Stimulated activated CD4-positive, alpha-beta T cell treated with anti-CD3 and anti-CD28 coated beads, Interleukin-4, amount 100 ng/mL, for 48 hours (primary cell): ENCODE measurements at places on chromosomes 16 and 17.

GRCh38 chr17:6691546-6691945 is 21.6 kb downstream of the SLC13A5 start:
- no peak for DNase-seq

- DNase-seq, result no peak
Measured at GRCh38 chr17:79942011-79942405, 93.7 kb downstream of the TBC1D16 start.

DNA sequence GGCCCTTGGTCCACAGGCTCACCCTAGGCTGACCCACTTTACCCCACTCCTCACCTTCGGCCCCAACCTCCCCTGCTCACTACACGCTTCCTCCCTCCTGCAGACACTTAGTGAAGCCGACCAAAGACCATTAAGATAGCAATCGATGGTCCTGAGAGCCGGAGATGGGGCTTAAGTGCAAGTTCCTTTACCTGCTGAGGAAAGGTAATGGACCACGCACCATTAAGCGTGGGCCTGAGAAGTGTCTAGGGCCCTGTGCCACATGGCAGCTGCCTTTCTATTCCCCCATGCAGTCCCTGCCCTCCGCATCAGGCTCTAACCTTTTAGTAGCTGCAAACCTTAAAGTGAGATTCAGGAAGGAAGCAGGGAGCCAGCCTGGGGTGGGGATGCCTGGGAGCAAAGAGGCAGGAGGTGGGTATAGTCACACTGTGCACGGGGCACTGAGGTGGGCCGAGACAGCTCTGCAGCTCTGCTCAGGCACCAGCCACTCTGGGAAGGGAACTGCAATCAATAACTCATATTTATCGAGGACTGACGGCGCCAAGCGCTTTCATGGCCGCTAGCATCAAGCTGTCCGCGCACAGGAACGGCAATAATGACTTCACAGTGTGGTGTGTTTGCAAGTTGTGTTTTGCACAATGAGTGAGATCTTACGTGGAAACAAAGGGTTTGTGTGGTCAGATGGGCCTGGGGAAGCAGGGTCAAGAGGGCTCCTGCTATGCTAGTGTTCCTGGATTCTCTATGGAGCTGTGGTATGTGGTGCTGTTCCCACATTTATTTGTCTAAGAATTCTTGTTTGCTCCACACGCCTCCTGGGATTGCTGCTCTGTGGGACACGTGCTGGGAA is 84.9 kb upstream of the CDC42EP4 start:
- no peak for DNase-seq

- DNase-seq, result no peak
Measured at GRCh38 chr17:31357091-31357490, 34.4 kb upstream of the RAB11FIP4 start.

DNA sequence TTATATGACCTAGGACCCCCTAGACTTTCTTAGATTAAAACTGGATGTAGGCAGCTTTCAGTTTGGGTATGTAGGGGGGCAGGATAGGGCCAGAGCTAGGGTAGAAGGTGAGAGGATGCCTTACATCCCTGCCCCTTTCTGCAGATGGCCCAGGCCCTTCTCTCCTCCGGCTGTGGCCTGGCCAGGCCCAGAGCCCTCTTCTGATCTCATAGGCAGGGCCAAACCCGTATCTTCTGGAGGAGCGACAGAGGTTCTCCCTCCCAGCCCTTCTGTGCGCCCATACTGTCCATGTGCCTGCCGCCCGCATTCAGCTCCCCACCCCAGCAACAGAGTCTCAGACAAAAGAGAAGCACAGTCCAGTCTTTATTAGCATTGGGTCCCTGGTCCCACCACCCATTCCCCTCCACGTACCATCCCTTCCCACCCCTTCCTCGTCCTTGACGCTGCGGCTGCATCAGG is 2.0 kb upstream of the TSPOAP1 start:
- no peak for DNase-seq

GRCh38 chr17:47204722-47205418 is 4.3 kb upstream of the MYL4 start:
- DNase-seq, result no peak

- no peak for DNase-seq
Measured at GRCh38 chr17:76982408-76983074, 114.3 kb downstream of the MGAT5B start.

DNA sequence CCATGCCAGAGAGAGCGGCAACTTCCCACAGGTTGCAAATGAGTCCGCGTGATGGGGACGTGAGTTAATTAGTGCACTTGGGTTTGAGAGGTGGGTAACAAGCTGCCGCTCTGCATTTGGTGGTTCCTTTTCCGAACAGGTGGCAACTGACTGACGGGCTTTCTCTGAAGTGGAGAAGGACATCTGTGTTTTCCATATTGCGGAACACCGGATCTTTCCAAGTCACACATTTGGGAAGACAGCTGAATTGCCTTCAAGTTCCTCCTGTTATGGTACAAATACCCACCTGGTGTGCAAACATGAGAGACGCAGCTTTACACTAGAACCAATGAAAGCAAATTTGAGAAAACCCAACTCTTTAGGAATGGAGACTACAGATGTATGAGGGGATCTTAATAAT is 451.3 kb upstream of the ZFHX3 start:
- DNase-seq, result no peak

DNA sequence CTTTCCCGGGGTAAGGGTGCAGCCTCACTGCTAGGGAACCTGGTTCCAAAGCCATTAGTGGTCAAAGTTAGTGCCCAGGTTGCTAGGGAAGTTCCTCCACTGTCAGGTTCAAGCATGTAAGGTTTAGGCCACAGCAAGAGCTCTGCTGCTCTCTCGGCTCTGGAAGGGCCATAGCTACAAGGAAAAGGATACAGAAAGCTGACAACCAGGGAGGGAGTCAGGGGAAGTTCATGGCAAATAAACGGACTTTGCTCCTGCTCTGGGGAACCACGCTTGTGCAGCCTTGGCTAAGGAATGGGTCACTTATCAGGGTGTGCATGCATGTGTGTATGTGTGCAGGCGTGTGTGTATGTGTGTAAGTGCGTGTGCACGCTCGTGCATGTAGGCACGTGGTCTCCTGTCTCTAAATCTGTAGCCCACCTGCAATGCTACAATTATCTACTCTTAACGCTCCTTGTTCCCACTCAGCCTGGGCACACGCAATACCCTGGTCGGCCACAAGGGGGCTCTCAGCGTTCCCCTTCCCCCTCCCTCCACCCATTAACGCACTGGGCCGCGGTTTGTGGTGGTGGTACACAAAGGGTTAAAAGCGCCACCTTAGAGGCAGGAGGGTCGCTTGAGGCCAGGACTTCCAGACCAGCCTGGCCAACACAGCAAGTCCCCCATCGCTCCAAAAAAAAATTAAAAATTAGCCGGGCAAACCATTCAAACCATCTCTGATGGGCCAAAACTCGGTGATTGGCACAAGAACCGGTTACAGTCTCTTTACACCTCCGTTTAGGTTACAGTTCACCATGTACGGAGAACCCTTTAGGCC is 48.4 kb upstream of the KDM8 start:
- DNase-seq, result peak; percentile 83

DNA sequence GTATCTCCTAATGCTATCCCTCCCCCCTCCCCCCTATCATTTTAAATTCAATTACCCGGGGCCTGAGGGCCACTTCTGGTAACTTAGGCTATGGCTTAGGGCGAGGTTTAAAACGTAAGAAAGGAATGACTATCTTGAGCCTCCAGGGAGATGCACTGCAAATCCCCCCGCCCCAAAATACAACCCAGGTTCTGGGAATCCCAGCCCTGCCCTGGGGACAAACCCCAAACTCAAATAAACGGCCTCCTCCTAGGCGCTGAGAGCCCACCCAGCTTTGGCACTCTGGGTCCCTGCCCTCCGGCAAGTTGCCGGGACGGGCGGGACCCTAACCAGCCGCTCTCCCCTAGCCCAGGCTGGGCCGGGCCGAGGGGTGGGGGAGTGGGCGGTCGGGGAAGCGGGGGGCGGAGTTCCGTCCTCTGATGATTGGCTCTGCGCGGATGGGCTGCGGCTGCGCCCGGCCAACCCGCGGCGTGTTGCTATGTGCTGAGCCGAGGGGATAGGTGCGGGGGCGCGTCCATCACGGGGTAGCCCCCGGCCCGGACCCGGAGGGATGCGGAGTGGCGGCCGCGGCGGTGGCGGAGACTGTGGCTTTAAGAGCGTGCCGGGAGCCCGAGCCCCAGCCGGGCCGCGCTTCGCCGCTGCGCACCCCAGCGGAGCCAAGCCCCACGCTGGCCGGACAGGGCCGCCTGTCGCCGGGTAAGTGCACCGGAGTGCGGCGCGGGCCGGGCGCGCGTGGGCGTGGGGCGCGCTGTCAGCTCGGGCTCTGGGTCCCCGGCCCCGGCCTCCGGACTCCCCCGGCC is at the start of gene YPEL2:
YPEL2 (plus strand) TSS at position 527 of the 800 bp plus-strand sequence. CDS start 21,755 bp downstream, outside the sequence.
- peak; percentile 77 for DNase-seq

- no peak for DNase-seq
Measured at GRCh38 chr17:80959330-80960036, 32.2 kb upstream of the CHMP6 start.

- DNase-seq, result no peak
Measured at GRCh38 chr17:40218006-40218739, 931 bp upstream of the WIPF2 start.

DNA sequence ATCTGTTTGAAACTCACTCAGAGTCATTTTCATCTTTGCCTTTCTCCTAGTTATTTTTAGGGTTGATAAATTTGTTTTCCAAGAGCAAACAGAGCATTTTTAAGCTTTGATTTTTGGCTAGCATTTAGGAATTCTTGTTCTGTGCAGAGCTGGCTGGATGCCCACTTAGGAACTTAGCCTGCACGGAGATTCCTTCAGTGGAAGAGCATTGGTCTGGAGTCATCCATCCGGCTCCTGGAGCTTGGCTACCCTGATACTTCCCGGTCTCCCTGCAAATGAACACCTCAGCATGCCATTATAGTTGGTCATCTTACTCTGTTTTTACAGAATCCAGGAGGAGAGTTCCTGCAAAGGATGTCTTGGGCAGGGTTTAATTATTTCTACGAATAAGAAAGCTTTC is 57.1 kb downstream of the SPECC1 start:
- no peak for DNase-seq

DNA sequence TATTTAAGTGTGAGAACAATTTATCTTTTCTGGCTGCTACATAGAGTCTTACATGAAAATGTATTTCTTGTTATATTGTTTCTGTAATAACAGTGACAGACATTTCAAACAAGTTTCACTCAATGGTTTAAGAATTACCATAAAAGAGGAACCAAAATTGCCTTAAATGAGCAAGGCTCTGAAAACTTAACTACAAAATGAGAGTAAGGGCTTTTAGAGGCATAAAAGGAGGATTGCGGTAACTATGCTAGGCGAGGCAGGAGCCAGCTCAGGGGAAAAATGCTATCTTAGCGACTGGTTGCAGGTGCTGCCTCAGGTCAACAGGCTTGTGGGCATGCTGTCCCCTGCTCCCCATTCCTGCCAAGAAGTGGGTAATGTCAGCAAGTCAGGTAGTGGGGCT is 81.7 kb upstream of the MSI2 start:
- DNase-seq, result no peak

GRCh38 chr16:70421473-70422311 is 17.2 kb downstream of the ST3GAL2 start:
- no peak for DNase-seq

GRCh38 chr16:50153596-50154419 is 702 bp downstream of the TENT4B start:
- DNase-seq, result peak; percentile 30

DNA sequence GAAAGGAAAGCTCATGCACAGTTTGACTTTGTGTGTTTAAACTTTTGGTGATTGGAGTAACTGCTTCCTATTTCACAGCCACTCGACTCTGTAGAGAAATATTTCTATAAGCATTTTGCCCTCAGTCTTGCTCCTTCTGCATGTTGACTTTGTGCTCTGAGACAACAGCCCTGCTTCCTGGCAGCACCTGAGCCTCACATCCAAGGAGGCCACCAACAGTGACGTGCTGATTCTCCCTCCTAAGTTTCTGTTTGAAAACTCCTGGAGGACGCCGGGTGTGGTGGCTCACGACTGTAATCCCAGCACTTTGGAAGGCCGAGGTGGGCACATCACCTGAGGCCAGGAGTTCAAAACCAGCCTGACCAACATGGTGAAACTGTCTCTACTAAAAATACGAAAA is 23.9 kb upstream of the WSB1 start:
- no peak for DNase-seq

DNA sequence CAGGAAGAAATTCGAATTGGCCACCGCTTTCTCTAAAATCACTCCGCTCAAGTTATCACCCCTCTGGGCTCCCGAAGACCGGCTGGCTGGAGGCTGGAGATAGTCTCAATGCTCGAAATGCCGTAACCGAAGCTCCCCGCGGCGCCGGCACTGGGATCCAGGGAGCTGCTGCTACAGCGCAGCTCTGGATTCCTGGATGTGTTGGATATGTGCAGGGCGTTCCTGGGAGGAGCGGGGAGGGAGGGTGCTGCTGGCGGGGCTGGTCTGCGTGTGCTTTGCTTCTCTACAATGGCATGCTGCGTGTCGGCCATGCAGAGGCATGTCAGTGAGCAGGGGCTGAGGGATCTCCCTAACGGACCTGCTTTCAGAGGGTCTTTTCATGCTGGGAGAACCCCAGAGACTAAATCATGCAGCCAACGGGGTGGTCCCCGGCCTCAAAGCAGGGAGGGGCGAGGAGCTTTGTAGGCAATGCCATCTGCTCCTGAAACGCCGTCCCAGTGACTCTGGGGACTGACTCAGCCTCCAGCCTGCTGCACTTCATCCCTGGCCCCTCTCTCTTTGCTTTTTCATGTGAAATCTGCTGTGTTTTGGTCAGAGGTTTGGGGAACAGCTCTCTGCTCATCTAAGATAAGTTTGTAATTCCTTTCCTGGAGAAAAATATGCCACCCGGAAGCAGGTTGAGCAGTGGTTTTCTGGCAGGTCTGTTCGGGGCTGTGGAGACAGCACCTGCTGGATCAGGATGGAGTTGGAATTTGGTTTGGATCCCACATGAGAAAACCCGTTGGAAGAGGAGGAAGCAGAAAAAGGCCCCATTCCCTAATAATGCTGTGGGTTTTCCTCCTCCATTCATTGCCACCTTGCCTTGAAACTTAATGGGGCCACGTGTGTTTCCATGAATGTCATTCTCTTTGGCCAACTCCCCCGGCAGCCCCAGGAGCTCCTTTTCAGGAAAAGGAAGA is 311.4 kb downstream of the SEC14L1 start:
- no peak for DNase-seq

GRCh38 chr16:14347706-14348105 is 276.6 kb downstream of the MRTFB start:
- no peak for DNase-seq

DNA sequence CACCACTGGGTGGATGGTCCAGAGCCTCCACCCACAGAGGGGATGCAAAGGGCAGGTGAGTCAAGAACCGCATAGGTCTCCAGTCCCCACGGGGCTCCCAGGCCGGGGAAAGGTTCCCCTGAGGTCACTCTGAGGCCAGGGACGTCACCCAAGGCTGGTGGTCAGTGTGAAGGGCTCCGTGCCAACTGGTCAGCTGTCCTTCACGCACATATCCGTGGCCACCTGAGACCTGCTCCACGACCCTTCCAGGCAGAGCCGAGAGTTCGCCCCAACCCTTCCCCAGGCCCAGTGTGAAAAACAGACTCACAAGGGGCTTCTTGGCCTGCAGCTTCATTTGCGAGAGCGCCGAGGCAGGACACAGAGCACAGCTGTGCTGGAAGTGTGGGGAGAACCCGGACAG is 2.8 kb downstream of the TSR3 start:
- no peak for DNase-seq
